ENCODE measurements at places on chromosomes 5 and 9.

- no peak for DNase-seq
Measured at GRCh38 chr5:100273846-100274580, 261.2 kb upstream of the FAM174A start.

- no peak for DNase-seq
Measured at GRCh38 chr9:136016572-136017288, 55.6 kb upstream of the UBAC1 start.

- no peak for DNase-seq
Measured at GRCh38 chr9:114006155-114006550, 71.9 kb downstream of the AMBP start.

DNA sequence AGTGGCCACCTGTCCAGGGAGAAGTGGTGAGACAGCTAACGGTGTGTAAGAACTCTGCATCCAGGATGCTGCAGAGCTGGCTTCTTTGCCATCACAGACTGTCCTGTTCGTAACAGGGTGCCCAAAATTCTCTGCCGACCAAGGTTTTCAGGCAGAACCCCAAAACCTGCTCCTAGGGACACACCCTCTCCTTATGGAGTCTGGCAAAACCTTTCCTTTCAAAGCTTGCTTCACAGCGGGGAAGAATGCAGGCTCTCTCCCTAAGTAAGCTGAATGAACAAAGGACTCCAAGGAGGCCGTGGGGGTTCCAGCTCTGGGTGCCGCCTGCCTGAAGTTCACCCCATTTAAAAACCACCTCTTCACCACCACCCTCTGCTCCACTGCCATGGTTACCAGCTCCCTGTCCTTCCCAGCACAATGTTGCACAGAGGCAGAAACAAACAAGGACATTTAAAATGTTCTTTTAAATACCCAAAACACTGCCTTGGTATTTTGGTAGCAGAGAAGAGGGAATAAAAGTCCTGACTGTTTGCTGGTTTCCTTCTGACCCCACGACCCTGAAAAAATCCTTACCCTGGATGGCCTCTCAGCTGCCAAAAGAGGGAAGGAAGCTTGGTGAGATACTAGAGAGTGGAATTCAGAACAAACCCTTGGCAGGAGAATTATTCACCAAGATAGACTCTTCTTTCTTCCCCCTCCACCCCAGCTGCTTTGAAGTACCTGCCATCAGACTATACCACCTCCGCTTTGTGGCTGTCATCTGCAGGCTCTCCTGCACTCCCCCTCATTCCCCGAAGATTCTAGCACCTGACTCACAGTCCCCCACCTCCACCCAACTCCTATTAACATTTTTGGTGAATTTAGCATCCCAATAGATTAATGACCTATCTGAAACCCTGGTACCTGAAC lies 7.1 kb upstream of the KLF9 start:
- peak; percentile 37 for DNase-seq

DNA sequence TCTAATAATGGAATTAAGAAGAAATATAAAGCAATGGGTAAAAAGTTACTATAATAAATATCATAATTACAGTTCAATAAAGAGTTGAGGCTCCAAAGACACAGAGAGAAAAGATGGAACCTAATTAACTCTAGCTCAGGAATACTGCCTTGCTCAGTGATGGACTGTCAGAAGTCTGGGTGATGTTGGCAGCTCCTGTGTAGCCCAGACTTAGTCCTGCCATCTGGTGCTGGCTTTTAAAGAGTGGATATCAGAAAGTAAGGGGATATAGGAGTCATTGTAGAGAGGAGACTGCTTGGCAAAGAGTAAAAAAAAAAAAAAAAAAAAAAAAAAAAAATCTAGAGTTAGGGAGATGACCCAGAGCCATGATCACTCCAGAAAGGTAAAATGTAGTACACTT lies 551.9 kb upstream of the DMAC1 start:
- no peak for DNase-seq

Data from activated CD8-positive, alpha-beta memory T cell treated with anti-CD3 and anti-CD28 coated beads for 4 hours (primary cell).